ENCODE measurements at places on chromosomes 1 and 21. TPM values are rescaled to one million over a fixed set of nuclear protein-coding genes. Genes with fewer than 3 reads are reported as not detected.

The LHX8 gene
- not detected for total RNA-seq

GRCh38 chr1:26717017-26717491 lies 21.2 kb downstream of the ARID1A start:
- no peaks in the 10 kb centered on the region for H3K4me1 ChIP-seq
- H3K27me3 ChIP-seq: no peaks in the 10 kb centered on the region
- H3K4me3 ChIP-seq: no peak overlapping the region
- peak; percentile 50 for DNase-seq

GRCh38 chr1:88060750-88061491 lies 623.2 kb upstream of the PKN2 start:
- no peaks in the 10 kb centered on the region for H3K4me1 ChIP-seq
- no peak for DNase-seq
- H3K36me3 ChIP-seq: no peaks in the 10 kb centered on the region
- no peak overlapping the region for H3K4me3 ChIP-seq
- H3K27me3 ChIP-seq: no peaks in the 10 kb centered on the region

GRCh38 chr1:13757693-13758092 lies 57.7 kb downstream of the PRDM2 start:
- H3K4me3 ChIP-seq: no peak overlapping the region
- H3K27ac ChIP-seq: no peak overlapping the region
- H3K36me3 ChIP-seq: peaks cover 3% of the 10 kb centered on the region
- H3K27me3 ChIP-seq: no peaks in the 10 kb centered on the region
- peaks cover 6% of the 10 kb centered on the region for H3K4me1 ChIP-seq

DNA sequence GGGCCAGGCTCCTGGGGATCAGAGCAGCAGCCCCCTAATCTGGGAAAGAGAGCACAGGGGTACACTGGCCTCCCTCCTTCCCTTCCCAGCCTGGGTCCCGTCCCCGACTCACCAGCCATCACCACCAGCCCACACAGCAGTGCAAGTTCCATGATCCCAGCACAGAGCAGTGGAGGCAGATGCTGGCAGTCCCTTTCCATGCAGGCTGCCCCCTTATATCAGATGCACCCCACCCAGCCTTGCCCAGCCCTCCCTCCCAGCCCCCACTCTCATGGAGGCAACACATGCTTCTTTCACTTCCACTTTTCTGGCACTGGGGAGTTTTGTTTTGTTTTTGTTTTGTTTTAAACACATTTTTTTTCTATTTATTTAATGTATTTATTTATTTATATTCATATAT lies at the start of gene PLA2G2D:
Gene PLA2G2D, minus strand, starts transcription at position 190 of the 400 bp plus-strand sequence. Its CDS starts 38 bp downstream, at position 152.
- H3K27ac ChIP-seq: no peak within 1 kb of the TSS
- no peak within 1 kb of the TSS for H3K4me3 ChIP-seq
- no peaks in the 10 kb centered on the region for H3K4me1 ChIP-seq
- no peaks in the 10 kb centered on the region for H3K36me3 ChIP-seq

- H3K4me1 ChIP-seq: peaks cover 9% of the 10 kb centered on the region
- H3K27ac ChIP-seq: peak overlapping the region; percentile 96
- H3K36me3 ChIP-seq: no peaks in the 10 kb centered on the region
- DNase-seq: no peak
- H3K27me3 ChIP-seq: no peaks in the 10 kb centered on the region
- no peak overlapping the region for H3K4me3 ChIP-seq
These were observed 24.8 kb upstream of the MCL1 start for GRCh38 chr1:150604226-150604588.

- DNase-seq: no peak
- no peaks in the 10 kb centered on the region for H3K36me3 ChIP-seq
- H3K4me1 ChIP-seq: no peaks in the 10 kb centered on the region
- H3K27ac ChIP-seq: no peak overlapping the region
- no peaks in the 10 kb centered on the region for H3K27me3 ChIP-seq
- no peak overlapping the region for H3K4me3 ChIP-seq
These were observed 656.3 kb downstream of the PTPRC start for GRCh38 chr1:199295107-199295506.

Data from fibroblast of lung (primary cell).